ENCODE measurements at places on chromosomes 13 and 19.

- DNase-seq = no peak
Observed at GRCh38 chr19:32471095-32471494, 65.5 kb downstream of the DPY19L3 start.

DNA sequence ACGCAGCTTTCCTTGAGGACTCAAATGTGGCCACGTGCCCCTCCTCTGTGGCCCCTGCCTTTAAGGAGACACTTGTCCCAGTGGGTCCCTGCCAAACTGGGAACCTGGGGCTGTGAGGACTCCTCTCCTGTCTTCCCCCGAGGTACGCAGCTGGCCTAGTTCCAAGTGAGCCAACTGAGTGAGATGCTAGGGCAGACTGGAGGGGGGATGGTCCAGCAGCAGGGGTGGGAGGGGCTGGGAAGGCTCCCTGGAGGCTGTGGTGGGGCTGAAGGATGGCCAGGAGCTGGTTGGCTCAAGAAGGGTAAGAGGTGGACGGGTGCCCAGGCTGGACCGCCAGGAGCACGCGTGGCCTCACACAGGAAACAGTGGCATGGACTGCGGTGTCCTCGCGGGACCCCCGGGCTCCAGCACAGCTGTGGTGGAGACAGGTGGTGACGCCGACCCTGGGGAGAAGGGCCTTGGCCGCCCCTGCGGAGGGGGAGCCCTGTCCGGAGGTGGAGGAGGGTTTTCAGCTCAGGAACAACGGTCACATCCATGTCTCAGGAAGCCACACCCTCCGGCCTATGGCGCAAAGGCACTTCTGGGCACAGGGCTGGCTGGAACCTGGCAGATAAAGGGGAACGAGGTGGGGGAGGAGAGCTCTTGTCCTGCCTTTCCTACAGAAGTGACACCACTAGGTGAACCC, 45.8 kb downstream of the MLLT1 start:
- no peak for DNase-seq

GRCh38 chr19:34224996-34225658, 29.2 kb upstream of the GARRE1 start:
- DNase-seq = no peak

GRCh38 chr13:65913173-65913572, 1317.0 kb downstream of the PCDH9 start:
- DNase-seq = no peak

DNA sequence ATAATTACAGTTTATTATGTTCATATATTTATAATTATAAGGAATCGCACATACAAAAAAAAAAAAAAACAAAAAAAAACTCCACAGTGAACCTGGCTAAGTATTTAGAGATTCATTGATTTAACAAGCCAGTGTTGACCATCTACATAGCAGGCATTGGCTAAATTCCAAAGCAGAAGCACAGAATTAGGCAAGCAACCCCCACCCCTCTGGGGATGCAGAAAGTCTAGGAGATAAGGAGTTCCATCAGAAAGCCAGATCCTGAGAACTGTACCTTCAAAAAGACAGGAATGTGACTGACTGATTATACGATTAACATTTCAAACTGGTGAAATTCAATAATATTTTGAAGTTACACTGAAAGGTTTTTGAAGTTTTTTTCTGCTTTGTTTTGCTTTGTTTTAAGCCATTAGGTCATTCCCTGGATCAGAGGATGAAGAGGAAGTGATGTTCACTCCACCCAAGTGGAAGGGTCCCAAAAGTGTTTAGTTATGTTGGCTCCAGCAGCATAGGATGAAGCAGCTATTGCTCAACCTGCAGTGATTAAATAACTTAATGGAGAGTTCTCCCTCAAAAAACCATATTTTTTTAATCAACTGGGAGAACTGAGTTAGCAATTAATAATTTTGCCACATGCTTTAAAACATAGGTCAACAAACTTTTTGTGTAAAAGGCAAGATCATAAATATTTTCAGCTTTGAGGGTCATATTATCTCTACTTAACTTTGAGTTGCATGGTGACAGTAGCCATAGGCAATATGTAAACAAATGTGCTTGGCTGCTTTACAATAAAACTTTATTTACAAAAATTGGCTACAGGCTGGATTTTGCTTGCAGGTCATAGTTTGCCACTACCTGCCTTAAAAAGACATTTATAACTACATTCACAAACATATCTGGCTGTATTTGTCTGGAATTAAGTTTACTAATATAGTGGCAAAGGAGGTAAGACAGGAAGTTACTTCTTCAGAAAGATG, 49.6 kb downstream of the DOCK9 start:
- peak; percentile 28 for DNase-seq

DNA sequence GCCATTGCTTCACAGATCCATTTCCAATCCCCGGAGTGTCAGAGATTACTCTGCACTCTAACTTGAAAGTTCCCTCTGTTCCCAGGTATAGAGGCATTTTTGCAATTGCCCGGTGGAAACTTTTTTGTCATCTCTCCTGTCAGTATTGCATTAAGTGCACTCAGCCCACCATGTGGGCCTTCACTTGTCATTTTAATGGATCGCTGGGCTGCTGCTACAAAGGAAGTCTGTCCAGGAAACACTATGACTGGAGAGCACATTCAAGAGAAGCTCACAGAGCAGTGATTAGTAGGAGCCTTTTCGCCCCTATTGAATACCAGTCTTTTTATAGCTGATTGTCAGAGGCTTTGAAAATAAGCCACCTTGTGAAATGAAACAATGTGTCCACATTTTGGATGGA, 180.9 kb downstream of the B3GLCT start:
- DNase-seq = no peak

- no peak for DNase-seq
Observed at GRCh38 chr19:18046059-18046718, 38.2 kb downstream of the ARRDC2 start.

- DNase-seq = no peak
Observed at GRCh38 chr19:20669263-20669662, 7.9 kb upstream of the ZNF626 start.

DNA sequence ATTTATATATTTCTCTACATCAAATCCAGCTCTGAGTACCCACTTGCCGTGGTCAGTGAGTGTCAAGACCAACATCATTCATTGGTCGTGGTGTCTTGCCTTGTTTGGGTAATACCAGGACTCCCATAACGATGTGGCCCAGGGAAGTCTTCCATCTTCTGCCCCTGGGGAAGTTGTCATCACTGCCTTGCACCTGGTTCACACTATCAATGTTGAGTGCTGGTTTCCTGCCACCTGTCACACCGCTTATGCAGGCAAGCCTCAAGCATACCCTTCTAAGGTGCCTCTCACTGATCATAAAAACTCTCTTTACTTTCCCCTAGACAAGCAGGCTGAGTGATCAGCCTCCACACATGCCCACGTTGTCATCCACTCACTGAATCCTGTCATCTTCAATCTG, 382.4 kb downstream of the KCTD12 start:
- DNase-seq = no peak

- DNase-seq = no peak
Observed at GRCh38 chr13:35478271-35479037, 2.0 kb upstream of the MAB21L1 start.

DNA sequence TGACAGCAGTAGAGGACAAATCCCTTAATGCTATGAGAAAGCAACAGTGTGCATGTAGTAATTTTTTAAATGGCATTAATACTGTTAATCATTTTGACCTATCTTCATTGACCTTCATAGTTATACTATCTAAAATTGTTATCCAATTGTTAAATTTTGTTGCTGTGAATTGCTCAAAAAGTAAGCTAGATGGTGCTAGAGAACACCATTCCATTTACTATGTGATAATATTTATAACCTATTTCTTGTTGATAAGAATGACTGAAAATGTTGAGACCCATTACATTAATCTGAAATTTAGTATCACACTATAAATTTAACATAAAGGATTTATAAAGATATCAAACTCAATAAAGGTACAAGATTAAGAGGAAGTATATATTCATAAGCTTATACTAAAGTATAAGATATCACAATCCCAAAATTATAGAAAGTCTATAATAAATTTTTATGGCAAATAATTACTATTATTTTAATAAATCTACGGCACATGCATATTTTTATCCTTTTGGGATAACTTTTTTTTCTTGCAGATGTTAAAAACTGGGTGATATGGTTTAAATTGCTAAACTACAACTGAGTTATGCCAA, 1573.3 kb downstream of the PCDH9 start:
- DNase-seq = no peak

GRCh38 chr13:98678741-98679140, 73.7 kb downstream of the SLC15A1 start:
- no peak for DNase-seq

DNA sequence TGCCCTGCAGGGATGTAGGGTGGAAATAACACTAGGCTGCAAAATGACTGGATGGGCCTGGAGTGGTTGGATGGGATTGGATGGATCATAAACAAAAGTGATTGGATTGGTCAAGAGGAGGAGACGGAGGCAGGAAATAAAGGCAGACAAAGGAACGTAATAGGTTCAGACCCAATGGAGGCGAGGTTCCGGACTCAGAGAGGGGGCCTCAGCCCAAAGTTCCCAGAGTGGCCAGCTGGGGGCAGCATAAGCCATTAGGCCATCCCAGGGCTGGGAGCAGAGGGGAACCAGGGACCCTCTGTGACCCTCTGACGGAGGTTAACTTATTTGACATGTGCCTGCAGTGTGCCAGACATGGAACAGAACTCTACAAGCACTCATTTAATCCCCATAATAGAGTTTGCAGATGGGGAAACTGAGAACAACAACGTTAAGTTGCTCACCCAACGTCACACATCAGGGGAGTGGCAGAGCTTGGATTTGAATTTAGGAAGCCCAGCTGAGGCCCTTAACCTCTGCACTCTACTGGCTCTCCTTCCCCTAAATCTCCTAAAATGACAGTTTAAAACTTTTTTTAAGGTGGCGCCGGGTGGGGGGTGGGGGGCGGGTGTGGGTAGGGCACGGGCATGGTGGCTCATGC, 15.3 kb upstream of the MAP1S start:
- no peak for DNase-seq

- no peak for DNase-seq
Observed at GRCh38 chr13:102295316-102296048, 106.4 kb downstream of the FGF14 start.

DNA sequence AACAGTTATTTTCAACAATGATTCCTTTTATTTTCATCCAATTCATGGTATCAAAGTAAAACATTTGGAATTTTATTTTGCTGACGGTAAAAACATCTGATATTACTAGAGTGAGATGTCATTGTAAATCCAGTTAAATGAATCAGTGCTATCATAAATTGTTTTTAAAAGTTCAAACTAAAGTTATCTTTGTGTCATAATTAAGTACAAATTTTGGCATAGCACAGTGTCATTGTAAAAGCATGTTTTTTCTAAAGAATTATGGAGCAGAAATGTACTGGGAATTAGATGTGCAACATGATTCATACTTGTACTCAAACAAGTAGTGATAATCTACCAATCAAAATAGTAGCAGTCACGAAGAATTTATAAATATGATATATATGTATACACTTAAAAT, 92.8 kb downstream of the FAM216B start:
- DNase-seq = no peak

- DNase-seq = no peak
Observed at GRCh38 chr13:112160558-112160957, 93.6 kb downstream of the SOX1 start.

DNA sequence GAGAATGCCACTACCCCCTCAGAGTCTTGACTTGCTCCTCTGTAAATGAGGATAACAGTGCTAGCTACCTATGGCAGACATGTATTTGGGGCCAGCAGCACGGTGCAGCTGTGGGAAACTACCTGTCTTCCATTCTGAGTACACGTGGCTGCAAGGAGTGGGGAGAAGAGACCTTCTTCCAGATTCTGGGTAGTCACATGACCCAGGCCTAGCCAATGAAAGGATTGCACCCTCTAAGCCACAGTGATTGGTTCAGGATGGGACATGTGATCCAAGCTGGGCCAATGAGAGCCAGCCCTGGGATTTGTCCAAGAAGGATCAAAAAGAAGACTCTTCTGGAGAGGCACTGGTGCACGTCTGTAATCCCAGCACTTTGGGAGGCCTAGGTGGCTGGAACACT, 5.5 kb downstream of the ZNRF4 start:
- DNase-seq = no peak

- no peak for DNase-seq
Observed at GRCh38 chr19:5246554-5247155, 94.0 kb downstream of the PTPRS start.

DNA sequence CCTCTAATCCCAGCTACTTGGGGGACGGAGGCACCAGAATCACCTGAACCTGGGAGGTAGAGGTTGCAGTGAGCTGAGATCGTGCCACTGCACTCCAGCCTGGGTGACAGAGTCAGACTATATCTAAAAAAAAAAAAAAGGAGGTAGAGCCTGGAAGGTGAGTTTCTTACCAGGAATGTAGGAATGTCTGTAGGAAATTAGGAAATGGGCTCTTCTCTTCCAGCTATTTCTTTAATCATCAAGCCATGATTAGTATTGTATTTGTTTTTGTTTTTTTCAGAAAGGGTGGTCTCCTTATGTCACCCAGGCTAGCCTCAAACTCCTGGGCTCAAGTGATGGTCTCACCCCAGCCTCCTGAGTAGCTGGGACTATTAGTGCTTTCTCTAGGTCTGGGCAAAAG, 26.3 kb upstream of the SERP2 start:
- DNase-seq = no peak

GRCh38 chr13:95924389-95924994, 128.7 kb downstream of the UGGT2 start:
- peak; percentile 28 for DNase-seq

DNA sequence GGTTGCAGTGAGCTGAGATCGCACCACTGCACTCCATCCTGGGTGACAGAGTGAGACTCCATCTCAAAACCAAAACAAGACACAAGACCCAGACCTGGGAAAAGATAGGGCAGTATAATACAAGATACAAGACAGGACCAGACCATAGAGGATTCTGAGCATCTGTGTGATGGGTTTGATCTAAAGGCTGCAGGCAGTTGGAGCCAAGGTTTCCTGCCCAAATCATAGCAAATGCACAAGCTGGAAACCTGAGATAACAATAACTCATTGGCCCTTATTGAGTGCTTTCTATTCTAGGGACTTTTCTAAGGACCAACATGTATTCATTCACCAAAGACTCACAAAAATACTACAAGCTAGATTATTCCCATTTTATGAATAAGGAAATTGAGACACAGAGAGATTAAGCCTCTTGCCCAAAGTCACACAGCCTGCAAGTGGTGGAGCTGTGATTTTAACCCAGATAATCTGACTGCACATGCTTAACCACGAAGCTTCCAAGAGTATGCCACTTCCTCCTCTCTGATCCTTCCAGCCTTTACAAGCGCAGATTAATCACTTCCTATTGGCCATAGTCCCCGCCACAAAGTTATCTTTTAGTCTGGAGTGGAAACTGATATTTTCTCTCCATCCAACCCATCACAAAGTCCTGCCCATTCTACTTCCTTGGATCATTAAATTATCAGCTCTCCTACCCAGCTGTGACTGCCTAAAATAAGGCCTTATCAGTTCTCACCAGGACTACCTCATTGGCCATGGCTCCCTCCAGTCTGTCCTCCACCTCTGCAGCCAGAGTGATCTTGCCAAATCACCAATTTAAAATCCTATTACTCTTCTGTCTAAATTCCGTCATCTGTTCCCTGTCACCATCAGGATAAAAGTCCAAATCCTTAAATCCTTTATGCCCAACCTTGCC, 147.2 kb downstream of the FLT1 start:
- DNase-seq = no peak

GRCh38 chr19:18586306-18586705, 2.3 kb upstream of the REX1BD start:
- DNase-seq = no peak

Data from iPS DF 19.7 (cell line).